ENCODE measurements at places on chromosomes 4 and X. TPM values are rescaled to one million over a fixed set of nuclear protein-coding genes. Genes with fewer than 3 reads are reported as not detected.
A peak's percentile ranks its signal among the peaks of the same experiment; 100 is the strongest.

GRCh38 chr4:40550948-40551462, 78.7 kb downstream of the RBM47 start:
- DNase-seq = peak; percentile 28

DNA sequence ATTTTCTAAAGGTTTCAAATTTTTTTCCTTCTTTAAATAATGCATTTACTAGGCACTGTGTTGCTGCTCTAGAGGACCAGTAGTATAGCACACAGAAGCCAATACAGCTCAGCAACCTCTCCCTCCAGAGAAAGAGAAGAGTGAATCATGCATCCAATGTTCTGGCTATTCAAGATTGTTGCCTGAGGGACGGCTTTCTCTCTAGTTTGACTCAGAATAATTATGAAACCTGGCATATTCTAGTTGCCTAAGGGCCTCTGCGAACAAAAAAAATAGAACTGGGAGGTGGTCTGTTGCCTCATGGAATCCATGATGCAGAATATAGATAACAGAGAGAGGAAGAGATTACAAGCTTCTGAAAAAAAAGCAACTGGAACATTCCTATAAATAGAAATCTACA, 1233.3 kb upstream of the PABPC4L start:
- no peak for DNase-seq

DNA sequence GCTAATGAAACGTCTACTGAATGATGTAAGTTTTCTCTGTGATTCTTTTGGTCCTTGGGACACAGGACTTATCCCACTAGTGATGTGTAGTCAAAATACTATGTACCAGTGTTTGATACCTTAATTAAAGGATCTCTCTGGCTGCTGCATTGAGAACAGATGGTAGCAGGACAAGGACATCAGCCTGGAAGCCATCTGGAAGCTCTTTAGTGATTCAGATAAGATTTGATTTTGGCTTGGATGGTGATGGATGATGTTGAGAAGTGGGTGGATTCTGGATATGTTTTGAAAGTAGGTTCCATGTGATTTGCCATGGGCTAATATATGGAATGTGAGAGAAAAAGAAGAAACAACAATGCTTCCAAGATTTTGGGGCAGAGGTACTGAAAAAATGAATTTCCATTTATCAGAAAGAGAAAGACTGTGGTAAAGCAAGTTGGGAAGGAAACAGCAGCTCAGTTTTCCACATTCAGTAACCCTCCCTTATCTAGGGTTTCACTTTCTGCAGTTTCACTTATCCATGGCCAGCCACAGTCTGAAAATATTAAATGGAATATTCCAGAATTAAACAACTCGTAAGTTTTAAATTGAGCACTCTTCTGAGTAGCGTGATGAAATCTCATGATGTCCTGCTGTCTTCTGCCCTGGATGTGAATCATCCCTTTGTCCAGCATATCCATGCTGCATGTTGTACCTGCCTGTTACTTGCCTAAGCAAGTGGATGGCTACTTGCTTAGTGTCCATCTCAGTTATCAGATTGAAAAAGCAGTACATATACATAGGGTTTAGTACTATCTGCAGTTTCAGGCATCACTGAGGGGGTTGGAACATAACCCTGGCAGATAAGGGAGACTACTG, 15.6 kb downstream of the CD38 start:
- no peak for DNase-seq

- DNase-seq = no peak
These were observed 162.2 kb downstream of the BCOR start for GRCh38 chrX:39935411-39936064.

DNA sequence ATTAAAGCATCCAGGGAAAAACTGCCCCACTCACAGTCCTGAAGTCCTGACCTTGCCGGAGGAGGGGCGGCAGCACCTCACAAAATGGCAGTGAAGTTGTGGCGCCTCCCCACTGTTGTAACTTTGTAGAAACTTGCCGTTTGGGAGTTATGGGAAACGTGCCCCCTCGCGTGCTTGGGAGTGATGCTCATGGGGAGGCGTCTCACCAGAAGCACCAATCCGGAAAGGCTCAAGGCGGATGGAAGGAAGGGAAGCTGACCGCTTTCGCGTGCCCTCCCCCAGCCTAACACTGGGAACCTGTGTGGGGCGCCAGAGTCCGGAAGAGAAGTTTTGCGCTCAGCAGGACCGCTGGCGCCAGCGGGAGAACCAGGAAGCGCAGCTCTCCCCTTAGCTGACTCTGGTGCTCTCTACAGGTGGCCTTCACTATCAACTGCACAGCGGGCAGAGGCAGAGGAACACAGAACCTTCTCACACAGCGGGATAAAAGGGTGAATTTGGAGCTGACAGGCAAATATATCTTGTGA, at the start of the genes CT45A10 and SAGE1:
Gene CT45A10 (minus strand): TSS at position 151 of the 524 bp plus-strand sequence. CDS start 8,100 bp downstream, outside the sequence.
Gene SAGE1 (plus strand): TSS at position 423 of the 524 bp plus-strand sequence. CDS start 2,527 bp downstream, outside the sequence.
- DNase-seq = no peak

GRCh38 chr4:176034499-176034898, 31.1 kb upstream of the WDR17 start:
- peak; percentile 54 for DNase-seq

GRCh38 chr4:7206385-7206784, 14.0 kb downstream of the SORCS2 start:
- DNase-seq = no peak

DNA sequence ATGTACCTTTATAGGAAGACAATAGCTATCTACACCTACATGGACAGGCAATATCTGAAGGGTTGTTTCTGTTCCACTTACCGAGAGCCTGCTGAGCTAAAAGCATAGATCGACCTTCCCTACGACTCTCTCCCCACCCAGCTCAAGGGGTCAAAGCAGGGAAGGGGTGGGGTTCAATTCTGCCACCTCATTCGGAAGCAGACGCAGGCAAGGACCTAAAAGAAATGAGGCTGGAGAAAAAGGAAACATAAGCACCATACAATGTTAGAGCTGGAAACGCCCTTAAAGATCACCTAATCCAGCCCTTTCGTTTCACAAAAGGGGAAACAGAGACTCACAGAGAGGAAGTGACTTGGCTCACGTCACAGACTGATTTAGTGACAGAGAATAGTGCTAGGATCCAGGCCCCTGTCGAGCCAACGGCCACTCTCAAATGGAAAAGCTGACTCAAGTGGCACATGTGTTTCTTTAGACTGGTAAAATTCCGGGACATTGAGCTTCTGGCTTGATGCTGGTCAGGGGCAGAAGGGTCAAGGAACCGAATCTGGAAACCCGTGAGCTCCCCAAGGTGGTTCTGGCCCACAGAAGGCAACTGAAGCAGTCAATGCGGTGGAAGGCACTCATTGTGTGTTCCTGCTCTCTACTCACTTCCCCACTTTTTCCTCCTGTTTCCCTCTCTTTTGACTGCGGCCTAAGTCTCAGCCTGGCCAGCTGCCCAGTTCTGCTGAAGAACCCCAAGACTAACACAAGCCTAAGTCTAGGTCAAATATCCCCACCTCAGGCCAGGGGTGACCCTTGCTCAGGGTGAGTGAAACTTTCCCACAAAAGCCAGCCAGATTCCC, 7.5 kb downstream of the SEPTIN6 start:
- DNase-seq = no peak

DNA sequence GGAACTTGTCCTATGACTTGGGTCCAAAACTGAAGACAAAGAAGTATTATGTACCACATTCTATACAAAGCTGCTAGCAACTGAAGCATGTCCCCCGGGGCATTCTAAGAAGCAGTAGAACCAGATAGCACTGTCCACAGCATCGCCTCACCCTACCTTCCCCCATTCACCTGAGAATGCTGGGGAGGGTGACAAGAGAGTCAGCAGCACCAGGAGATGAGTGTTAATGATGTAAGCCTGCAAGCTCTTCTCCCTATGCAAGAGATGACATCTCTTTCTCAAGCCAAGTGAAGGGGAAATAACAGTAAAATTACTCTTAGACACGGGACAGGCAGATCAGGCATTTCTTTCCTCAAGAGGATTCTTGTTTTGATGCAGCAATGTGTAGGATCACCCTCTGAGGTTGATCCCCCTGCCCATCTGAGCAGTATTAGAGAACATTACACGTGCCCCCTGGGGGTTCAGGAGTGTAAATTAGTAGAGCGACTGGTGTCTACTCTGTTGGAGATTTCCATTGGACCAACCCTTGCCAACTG, 13.9 kb upstream of the TLR1 start:
- DNase-seq = no peak

DNA sequence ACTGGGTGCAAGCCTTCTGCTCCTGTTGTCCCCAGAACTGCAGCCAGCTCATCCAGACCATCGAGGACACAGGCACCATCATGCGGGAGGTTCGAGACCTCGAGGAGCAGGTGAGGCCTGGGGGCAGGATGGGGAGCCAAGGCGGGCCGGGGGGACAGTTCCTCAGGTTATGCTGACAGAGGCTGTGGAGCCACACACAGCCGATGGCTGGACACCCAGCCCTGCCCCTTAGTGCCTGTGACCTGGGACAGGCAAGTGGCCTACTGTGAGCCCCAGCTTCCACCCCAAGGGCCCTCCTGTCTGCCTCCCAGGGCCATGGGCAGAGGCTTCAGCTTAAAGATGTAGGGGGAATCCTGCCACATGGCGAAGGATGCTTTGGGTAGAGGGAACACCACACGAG, 14.3 kb downstream of the CCDC22 start:
- DNase-seq = no peak

DNA sequence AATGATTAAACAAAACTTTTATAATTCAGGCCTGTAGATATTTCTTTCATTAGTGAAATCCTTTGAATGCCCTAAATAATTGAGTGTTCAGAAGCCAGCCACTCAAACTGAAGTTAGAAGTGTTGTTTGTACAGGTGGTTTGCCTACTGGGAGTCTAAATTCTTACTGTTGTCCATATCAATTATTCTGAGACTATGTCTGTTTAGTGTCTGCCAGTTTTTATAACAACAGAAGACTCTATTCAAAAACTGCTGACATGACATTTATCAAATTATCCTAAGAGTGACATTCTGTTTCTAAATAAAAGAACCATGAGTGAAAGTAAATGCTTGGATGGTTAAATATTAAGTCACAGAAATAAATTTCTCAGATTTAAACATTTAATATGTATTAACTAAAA, 375.1 kb downstream of the FAT4 start:
- DNase-seq = no peak

DNA sequence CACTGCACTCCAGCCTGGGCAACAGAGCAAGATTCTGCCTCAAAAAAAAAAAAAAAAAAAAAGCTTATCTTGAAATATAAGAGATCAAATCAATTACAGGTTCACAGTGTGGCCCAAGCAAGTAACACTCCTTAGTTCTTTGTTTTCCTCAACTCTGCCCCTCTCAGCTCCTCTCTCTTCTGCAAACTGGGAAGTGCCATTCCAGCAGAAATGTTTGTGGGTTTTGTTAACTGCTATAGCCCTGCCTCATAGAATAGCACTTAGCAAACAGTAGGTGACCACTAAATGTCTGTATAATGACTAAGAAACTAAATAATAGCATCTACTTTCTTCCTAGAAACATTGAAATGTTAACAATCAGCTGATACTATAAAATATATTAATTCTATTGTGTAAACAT, 160.0 kb upstream of the NAP1L5 start:
- no peak for DNase-seq

DNA sequence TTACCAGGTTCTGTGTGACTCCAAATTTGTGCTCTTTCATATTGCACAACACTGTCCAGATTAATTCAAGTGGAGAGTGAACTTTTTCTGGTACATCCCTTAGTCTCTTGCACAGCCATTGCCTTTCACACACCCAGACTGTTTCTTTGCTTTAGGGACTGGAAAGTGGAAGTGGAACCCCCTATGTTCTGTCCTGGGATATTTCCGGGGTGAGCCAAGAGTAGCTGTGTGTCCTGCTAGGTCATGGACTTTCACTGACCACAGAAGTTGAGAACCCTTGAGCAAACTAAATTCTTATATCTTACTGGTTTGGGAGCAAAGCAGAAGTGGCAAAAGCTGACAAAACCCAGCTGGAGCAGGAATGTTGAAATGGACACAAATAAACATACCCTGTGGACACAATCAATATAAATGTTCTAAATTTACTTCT, 10.3 kb upstream of the VSIG4 start:
- no peak for DNase-seq

- peak; percentile 11 for DNase-seq
These were observed 1547.4 kb upstream of the TENM3 start for GRCh38 chr4:180695851-180696250.

DNA sequence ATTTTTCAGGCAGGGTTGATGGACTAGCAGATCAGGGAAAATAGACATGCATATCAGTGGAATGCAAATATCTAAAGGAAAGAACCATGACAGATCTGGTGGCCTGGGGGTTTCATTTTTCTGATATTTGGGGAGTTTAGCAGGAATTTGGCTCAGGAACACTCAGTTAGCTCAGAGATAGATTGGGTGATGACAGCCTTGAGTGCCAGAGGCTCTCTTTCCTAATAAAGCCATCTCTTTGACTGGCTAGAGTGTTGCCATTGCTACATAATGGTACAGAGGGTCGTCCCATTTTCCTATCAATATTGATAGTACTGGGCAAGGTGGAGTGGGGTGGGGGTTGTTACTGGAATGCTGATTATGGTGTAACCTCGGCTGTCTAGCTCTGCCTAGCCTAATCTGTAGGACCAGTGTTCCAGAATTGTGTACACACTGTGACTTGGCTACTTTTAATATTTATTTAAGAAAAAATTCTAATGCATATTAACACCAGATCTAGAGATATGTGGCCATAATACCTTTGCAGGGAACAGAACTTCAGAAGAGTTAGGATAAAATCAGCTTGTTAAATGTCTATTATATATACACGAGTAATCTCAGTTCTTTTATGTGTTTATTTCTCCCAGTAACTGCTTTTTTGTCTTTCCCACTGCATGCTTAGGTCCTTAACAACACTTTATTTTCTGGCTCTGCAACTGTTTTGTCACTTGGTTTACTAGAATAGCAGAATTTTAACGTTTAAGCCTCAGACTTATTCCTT, 145.0 kb upstream of the SPOCK3 start:
- no peak for DNase-seq

DNA sequence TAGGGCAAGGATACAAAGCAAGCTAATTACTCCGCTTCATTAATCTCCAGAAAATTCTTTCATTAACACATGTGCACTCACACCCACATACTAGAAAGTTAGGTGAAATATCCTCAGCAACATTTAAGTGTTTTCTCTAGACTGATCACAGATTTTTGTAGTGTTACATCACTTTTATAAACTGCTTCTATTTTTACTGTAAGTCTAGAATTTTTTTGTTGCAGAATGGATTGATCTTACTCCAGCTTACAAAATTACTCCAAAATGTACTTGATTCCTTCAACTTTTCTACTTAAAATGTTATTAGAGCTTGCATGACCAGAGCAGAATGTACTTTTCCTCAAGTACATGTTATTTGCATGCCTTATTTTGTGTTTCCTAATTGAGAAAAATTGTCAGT, 2325.2 kb downstream of the PCDH7 start:
- DNase-seq = peak; percentile 39

GRCh38 chr4:142557239-142557801, 288.8 kb downstream of the INPP4B start:
- no peak for DNase-seq

PAGE4 gene
- polyA plus RNA-seq = not detected

NSG1 gene
- 13.3 TPM for polyA plus RNA-seq

CFI gene
- 7.0 TPM for polyA plus RNA-seq

ZNF141 gene
- 20.7 TPM for polyA plus RNA-seq

FTSJ1 gene
- 26.4 TPM for polyA plus RNA-seq

RBMXL3 gene
- polyA plus RNA-seq = not detected
